Fibroblast of skin of left biceps (primary cell): ENCODE measurements at places on chromosomes 7 and 10.

- DNase-seq: no peak
These were observed 1.6 kb downstream of the P4HA1 start for GRCh38 chr10:73094986-73095480.

DNA sequence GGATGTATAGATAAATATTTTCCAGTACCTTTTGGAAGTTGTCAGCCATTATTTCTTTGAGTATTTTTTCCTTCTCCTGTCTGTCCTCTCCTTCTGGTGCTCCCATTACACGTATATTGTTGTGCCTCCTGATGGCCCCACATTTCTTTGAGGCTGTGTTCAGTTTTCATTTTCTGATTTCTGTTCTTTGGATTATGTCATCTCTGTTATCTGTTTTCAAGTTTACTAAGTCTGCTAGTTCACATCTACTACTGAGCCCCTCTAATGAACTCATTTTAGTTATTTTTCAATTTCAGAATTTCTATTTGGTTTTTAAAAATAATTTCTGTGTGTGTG, 16.3 kb downstream of the RBM33 start:
- no peak for DNase-seq

DNA sequence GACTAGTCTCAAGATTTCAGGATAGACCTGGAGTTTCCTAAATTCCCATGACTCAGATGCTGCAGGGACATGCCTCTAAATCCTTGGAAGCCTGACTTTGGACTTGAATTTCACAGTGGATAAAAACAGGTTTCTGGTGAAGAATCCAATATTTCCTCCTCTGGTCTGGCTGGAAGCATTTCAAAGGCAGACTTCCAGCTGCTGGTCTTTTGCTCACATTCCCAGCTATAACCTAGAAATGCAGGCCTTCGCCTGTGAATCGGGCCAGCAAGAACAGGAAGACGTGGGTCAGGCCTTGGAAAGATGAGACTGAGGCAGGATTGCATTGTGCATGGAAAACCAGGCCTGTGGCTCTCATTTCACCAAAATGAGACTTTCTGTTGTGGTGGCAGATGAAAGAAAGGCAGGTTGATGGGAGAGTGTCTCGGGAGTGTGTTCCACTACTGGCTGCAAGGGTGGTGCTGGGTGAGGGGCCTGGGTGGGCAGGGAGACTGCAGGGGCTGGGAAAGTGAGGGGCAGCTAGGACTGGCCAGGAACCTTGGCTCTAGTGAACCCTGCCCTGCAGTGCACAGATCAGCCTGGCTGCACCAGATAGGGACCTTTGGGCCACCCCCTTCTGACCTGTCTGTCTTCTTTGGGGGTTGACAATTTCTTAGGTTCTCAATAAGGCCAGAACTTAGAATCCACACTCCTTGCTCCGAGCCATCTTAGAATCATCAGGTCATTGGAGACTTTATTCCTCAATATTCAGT, 488.8 kb upstream of the MKI67 start:
- no peak for DNase-seq

DNA sequence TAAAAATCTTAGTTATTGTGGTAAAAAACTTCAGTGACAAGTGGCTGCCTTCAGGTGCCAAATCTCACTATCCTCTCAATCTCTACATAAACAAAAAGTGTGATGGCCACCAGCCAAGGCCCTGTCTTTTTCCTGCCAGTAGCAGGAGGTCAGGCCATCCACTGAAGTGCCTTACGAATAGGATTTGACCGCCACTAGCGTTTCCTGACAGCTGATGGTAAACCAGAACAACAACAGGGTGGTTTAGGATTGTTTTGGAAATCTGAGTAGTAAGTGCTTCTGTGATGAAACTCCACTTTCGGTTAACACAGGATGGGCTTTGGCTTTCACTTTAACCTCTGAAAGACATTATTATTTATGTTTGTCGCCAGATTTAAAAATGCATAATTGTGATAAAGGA, 55.7 kb upstream of the OGDHL start:
- DNase-seq: no peak

GRCh38 chr7:118183786-118184564, at the start of gene LSM8:
LSM8 (plus strand) TSS chr7:118184164; CDS start chr7:118184224, 60 bp downstream.
- DNase-seq: peak; percentile 95
